ENCODE measurements at places on chromosomes 3 and 15. TPM values are rescaled to one million over a fixed set of nuclear protein-coding genes. Genes with fewer than 3 reads are reported as not detected.

GOLGA8K gene
- total RNA-seq = 1.5 TPM

C3orf85 gene
- not detected for total RNA-seq

PDE8A gene
- total RNA-seq = 17.7 TPM

CRYBG3 gene
- 5.9 TPM for total RNA-seq

C3orf22 gene
- not detected for total RNA-seq

CASR gene
- not detected for total RNA-seq

MUSTN1 gene
- 3.0 TPM for total RNA-seq

PRR23E gene
- total RNA-seq = not detected

GALNT15 gene
- total RNA-seq = not detected

CPLX3 gene
- total RNA-seq = not detected

COLQ gene
- 4.7 TPM for total RNA-seq

SATB1 gene
- 164 TPM for total RNA-seq

SGO1 gene
- total RNA-seq = 38.5 TPM

DLEC1 gene
- total RNA-seq = 0.26 TPM

CPA3 gene
- not detected for total RNA-seq

PLSCR5 gene
- total RNA-seq = not detected

EXD1 gene
- not detected for total RNA-seq

CYP1A2 gene
- not detected for total RNA-seq

CNTN3 gene
- total RNA-seq = not detected

CIAO2A gene
- 80.2 TPM for total RNA-seq

TGM5 gene
- 1.1 TPM for total RNA-seq

PRTG gene
- total RNA-seq = not detected

KLHDC8B gene
- total RNA-seq = 1.3 TPM

Measured in activated CD8-positive, alpha-beta memory T cell treated with anti-CD3 and anti-CD28 coated beads, Interleukin-2, amount 10 ng/mL, durations not matched to agents 7 days and 5 days (primary cell).